ENCODE measurements at places on chromosomes 1 and 21.
A peak's percentile ranks its signal among the peaks of the same experiment; 100 is the strongest.

DNA sequence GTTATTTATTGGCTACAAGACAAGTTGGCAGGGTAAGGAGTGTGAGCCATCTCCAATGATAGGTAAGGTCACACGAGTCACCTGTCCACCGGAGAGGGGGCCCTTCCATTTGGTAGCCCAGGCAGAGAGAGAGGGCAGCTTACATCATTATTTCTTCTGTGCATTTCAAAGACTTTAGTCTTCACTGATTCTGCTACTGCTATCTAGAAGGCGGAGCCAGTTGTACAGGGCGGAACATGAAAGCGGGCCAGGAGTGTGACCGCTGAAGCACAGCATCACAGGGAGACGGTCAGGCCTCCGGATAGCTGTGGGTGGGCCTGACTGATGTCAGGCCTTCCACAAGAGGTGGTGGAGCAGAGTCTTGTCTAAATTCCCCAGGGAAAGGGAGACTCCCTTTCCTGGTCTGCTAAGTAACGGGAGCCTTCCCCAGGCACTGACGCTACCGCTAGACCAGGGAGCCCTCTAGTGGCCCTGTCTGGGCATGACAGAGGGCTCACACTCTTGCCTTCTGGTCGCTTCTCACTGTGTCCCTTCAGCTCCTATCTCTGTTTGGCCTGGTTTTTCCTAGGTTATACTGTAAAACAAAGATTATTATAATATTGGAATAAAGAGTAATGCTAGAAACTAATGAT, 36.7 kb downstream of the ZNF695 start:
- peak; percentile 55 for DNase-seq

GRCh38 chr1:214678386-214678785, 75.4 kb downstream of the CENPF start:
- no peak for DNase-seq

GRCh38 chr21:44795342-44795741, 6.3 kb downstream of the UBE2G2 start:
- no peak for DNase-seq

GRCh38 chr1:175720023-175720422, 23.4 kb downstream of the TNR start:
- DNase-seq = no peak

DNA sequence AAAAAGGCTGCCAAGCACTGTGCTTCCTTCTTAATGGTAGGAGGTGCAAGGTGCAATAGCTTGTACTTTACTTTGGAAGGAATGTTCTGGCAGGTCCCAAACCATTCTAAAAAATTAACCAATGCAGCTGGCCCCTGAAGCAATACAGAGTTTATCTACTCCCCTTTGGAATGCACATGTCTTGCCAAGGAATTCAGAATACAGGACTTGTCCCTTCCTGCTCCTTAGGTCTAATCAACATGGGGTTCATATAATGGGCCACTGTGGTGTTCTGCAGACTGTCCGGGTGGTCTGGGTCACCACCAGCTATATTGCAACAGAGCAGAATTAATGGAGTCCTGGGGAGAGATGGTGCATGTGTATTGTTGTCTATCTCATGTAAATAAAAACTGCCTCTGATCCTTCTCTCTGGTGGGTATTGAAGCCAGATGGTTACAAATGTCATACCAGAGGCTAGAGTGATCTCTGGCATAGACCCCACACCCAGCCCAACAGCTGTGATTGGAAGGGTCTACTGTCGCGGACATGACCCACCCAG, 112.8 kb downstream of the RIPK4 start:
- DNase-seq = no peak

DNA sequence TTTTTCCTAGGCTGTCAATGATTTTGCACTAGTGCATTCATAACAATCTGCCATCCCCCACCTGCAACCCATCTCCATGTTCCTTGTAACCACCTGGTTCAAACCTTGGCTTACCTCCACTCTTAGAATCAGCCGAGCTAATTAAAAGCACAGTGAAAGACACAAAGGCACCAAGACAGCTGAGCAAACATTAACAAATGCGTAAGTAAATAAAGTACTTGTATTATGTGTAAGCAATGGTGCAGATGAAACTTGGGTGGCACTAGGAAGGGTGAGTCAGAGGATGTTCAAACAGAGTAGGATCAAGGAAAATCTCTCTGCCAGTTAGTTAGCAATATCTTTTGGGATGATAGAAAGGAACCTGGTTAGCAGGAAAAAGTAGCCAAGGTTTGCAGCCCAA, 5.1 kb upstream of the FOXJ3 start:
- DNase-seq = no peak

- no peak for DNase-seq
These were observed 163.3 kb upstream of the FAM78B start for GRCh38 chr1:166330096-166330495.

DNA sequence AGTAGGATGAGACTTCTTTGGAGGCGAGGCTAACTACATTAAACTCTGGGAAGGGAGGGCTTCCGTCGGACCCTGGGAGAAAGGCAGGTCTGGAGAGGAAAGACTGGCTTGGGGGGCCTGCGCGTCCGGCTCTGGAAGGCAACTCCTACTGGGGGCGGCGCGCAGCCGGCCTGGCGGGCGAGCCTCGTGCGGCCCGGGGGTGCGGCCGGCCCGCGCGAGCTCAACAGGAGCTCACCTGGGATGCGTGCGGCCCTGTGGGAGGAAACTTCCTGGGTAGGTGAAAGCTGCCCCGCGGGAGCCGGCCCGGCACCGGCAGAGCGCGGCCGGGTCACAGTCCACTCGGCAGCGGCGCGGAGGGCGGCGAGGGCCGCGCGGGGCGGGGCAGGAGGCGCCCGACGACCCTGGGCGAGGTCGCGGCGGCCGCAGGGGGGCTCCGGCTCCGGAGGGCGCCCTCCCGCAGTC, 449 bp downstream of the EPS15 start:
- peak; percentile 60 for DNase-seq

- DNase-seq = no peak
These were observed 7.5 kb upstream of the FMO3 start for GRCh38 chr1:171083222-171083621.

DNA sequence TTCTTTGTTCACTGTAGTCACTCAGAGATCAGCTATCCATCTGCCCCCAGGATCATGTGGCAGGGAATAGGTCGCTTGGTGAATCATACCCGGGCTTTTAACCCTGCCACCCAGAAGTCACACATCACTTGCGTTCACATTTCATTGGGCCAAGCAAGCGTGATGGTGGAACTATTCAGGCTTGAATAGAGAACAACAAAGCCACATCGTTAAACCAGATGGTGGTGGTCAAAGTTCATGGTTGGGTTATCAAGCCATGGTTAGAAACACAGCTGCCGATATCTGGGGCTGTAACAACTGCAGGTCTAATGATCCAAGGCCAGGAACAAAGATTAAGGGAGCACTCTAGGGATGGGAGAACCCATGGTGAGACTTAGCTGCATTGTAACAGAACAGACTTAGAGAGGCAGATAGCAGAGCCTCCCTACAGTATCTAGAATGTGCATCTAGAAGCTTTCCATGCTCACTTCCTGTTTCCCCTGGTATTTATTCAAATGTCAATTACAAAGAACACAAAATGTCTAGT, 40.0 kb upstream of the PTPRC start:
- DNase-seq = no peak

DNA sequence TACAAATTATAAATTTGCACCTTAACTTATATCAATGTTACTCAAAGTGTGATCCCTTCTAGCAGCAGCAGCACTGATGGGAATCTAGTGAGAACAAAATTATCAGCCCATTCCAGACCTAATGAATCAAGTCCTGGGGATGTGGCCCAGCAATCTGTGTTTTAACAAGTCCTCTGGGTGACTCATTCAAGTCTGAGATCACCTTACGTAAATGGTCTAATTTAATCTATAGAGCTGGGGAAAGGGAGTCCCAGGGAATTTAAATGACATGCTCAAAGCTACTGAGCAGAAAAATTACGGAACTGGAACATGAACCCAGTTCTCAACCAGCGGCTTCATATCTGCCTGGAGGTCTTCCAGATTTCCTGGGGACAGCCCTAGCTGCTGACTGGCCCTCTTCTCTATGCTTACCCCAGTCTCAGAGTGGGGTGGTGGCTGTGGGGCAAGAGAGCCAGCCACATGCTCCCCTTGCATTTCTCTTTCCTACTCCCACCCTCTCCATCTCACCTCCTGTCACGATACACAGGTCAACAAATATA, 220.0 kb downstream of the TM2D1 start:
- no peak for DNase-seq

DNA sequence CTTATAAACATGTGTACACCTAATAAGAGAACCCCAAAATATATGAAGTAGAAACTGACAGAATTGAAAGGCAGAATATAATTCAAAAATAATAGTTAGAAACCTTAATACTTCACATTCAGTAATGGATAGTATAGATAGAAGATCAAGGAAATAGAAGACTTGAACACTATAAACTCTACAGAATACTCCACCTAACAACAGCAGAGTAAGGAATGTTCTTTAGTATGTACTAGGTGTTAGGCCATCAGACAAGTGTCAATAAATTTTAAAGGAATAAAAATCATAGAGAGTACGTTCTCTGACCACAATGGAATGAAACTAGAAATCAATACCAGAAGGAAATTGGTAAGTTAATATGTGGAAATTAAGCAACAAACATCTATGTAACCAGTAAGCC, 16.6 kb downstream of the ZNF644 start:
- DNase-seq = no peak

- DNase-seq = peak; percentile 23
These were observed 378 bp upstream of the NUP210L start for GRCh38 chr1:154155251-154155650.

- no peak for DNase-seq
These were observed 105.8 kb downstream of the OMA1 start for GRCh38 chr1:58440696-58441095.

- no peak for DNase-seq
These were observed 3.5 kb upstream of the ILDR2 start for GRCh38 chr1:166978821-166979220.

- no peak for DNase-seq
These were observed 98.5 kb upstream of the ADGRL2 start for GRCh38 chr1:81702079-81702715.

DNA sequence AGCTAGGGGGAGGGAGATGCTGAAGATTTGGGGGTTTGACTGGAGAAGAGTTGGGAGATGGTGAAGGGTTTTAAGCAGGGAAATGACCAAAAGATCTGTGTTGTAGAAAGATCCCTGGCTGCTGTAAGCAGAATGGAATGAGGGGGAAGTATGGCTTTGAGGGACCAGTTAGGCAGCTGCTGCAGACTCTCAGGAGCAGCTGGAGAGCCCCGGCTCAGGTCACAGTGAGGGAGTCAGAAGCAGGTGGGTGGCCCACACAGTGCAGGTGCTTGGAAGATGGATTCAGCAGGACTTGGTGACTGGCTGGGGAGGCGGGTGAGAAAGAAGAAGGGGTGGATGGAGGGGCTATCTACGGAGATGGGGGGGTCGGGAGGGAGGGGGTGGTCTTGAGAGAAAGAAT, 35.7 kb downstream of the EDN2 start:
- DNase-seq = no peak

DNA sequence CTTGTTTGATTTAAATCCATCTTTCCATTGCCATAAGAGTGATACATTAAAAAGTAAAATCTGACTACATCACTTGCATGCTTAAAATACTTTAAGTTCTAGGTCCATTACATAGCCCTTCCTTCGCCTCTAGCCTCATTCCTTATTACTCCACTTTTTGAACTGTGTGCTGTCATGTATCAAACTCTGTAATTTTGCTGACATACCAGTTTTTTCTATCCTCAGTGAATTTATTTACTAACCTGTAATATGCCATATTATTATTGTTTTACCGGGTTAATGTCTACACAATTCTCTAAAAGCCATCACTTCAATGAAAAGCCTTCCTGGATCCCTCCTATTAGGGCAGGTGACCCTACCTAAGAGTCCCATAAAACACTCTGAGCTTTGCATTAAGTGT, 4.9 kb upstream of the SPRR2G start:
- DNase-seq = no peak

DNA sequence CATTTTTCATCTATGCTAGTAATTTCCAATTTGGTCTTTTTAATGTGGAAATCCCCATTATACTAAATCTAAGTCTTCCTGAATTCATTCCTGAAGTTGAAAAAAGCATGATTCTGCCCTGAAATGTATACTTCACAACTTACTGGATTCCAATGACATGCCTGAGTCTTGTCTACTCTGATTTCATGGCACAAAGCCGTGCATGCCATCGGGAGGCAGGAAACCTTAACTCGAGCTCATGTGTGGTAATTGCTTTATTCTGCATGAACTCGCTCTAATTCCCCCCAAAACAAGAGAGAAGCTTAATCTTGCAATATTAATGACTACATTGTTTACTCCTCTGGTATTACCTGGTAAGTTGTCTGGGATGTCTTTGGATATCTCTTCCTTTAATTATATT, 39.6 kb upstream of the PBX1 start:
- no peak for DNase-seq

GRCh38 chr1:167196166-167196565, 24.5 kb upstream of the POU2F1 start:
- DNase-seq = no peak

- peak; percentile 12 for DNase-seq
These were observed 126.7 kb upstream of the CSF3R start for GRCh38 chr1:36609241-36610027.

- no peak for DNase-seq
These were observed 157.7 kb downstream of the TOMM20 start for GRCh38 chr1:234970731-234971476.

GRCh38 chr1:26827663-26828062, 1.2 kb downstream of the ZDHHC18 start:
- DNase-seq = no peak

DNA sequence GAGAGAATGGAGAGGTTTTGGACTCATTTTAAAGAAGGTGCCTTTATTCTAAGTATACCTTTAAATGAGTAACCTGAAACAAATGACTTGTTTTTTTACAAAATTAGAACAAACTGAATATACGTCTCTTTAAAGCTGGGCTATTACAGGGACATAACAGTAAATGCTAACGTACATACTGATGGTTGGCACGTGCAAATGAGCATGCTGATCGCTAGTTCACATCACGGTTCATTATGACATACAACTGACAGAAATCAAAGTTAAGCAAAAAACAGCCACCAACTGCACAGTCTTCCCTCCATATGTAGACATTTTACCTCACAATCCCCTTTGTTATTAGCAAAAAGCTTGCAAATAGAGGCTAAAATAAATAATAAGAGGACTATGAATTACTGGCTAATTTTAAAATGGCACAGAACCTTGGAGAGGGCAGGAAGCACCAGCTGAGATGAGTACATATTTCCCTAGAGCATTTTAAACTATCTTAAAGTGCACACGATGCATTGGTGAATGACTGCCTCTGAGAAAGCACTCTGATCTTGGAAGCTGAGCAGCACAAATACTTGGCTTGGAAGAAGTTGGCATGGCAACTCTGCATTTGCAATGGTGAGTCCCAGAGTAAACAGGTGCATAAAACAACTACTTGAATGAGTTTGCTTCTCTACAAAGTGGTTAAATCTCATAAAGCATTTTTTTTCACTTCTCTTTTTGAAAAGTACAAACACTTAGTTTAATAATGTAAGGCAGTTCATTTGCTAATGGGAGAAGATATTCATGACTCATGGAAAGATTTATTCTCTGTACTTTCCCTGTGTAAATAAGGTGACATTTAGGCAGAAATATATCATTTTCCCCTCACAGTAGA, 204.7 kb downstream of the LHX8 start:
- no peak for DNase-seq
